Thyroid gland (tissue), 4 donors: ENCODE measurements at places on chromosomes 2 and 18.

- DNase-seq, result no peak
These were observed 21.4 kb upstream of the TMEM177 start for GRCh38 chr2:119657466-119658145.

- peak; percentile 56 for DNase-seq
These were observed 114.8 kb downstream of the PLB1 start for GRCh38 chr2:28610583-28611201.

DNA sequence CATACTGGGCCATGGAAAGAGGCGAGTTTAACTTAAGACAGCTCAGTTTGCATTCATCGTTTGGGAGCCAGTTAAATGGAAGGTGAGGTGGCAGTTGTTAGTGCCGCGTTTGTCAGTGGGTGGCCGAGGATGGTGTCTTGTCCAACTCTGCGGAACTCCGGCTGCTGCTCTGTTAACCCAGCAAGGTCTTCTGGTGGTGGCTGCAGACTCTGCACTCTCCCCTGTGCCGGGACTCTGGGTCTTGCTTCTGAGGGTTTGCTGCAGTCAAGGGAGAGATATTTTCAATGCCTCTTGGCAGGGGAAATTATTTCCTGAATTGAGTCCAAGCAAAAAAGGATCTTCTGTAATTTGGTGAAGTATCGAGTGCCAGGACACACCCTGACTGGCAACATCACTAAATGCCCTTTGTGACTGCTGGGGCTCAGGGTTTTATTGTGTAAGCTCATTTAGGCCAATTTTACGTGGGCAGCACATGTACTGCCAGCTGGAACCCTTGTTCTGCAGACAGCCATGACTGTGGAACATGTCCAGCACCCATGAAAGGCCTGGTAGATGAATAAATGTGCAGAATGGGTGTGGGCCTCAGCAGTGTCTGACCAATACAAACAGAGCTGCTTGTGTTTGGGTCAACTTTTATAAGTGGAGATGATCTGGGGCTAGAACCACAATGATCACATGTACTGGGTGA, 58.1 kb downstream of the IL1R2 start:
- peak; percentile 33 for DNase-seq

GRCh38 chr18:10792181-10792580, 266.4 kb downstream of the NAPG start:
- DNase-seq, result no peak
